ENCODE measurements at places on chromosomes 13 and 19. TPM values are rescaled to one million over a fixed set of nuclear protein-coding genes. Genes with fewer than 3 reads are reported as not detected.

GFY gene
- not detected for total RNA-seq

KANK2 gene
- 590 TPM for total RNA-seq

BST2 gene
- total RNA-seq, result 48.1 TPM

CPB2 gene
- total RNA-seq, result not detected

SIGLEC8 gene
- total RNA-seq, result not detected

ZNF221 gene
- 8.7 TPM for total RNA-seq

CRLF1 gene
- 69.1 TPM for total RNA-seq

NANOS3 gene
- total RNA-seq, result not detected

SPART gene
- 95.4 TPM for total RNA-seq

CBLC gene
- total RNA-seq, result not detected

DOCK9 gene
- 10.8 TPM for total RNA-seq

FOXA3 gene
- not detected for total RNA-seq

CERS1 gene
- 1.1 TPM for total RNA-seq

BEST2 gene
- total RNA-seq, result not detected

TINCR gene
- 0.08 TPM for total RNA-seq

SGCG gene
- total RNA-seq, result 2.1 TPM

LYPD5 gene
- 1.1 TPM for total RNA-seq

MEGF8 gene
- 20.0 TPM for total RNA-seq

ZNF730 gene
- 0.16 TPM for total RNA-seq

DIAPH3 gene
- 40.9 TPM for total RNA-seq

STAP2 gene
- total RNA-seq, result 7.5 TPM

PSPN gene
- total RNA-seq, result 0.41 TPM

HCST gene
- 0.81 TPM for total RNA-seq

IGFL1 gene
- total RNA-seq, result not detected

IGLON5 gene
- not detected for total RNA-seq

AMER2 gene
- not detected for total RNA-seq

ZNF681 gene
- total RNA-seq, result 0.36 TPM

SPPL2B gene
- total RNA-seq, result 24.6 TPM

CLASRP gene
- 14.1 TPM for total RNA-seq

PSG3 gene
- total RNA-seq, result not detected

HSPBP1 gene
- total RNA-seq, result 48.3 TPM

ZNF763 gene
- total RNA-seq, result 3.4 TPM

PSG11 gene
- total RNA-seq, result not detected

LIM2 gene
- not detected for total RNA-seq

POSTN gene
- 546 TPM for total RNA-seq

HCN2 gene
- total RNA-seq, result 0.08 TPM

TPP2 gene
- 148 TPM for total RNA-seq

Data from fibroblast of the aortic adventitia (primary cell).